ENCODE measurements at places on chromosomes 2 and 18.

GRCh38 chr2:145041706-145042105, 521.8 kb upstream of the ZEB2 start:
- no peak for DNase-seq

GRCh38 chr2:221215487-221215886, 356.6 kb downstream of the EPHA4 start:
- DNase-seq = no peak

DNA sequence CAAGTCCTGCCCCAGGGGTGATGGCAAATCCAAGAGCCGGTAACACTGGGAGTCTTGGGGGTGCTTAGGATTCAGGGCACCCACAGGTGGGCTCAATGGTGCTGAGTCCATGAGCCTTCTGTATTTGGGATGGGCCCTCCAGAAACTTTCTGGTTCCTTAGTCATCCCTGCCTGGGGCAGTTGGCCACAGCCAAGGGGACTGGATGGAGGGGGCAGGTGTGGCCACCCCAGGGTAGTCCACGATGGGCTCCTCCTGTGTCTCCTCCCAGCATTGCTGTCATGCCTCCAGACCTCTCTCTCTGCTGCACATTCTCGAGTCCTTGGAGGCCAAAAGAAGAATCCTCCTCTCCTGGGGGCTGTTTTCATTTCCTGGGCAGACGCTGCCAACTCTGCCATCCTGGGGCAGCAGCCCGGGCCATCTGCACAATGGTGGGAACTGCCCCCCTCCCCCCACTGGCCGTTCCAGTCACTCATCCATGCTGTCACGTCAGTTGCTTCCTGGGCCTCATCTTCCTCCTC, 158.0 kb upstream of the TWIST2 start:
- DNase-seq = no peak

- peak; percentile 32 for DNase-seq
Measured at GRCh38 chr2:222427646-222428301, 3.4 kb downstream of the SGPP2 start.

GRCh38 chr18:46480226-46480625, 176.8 kb downstream of the LOXHD1 start:
- DNase-seq = no peak

- DNase-seq = no peak
Measured at GRCh38 chr2:109284826-109285225, 155.8 kb downstream of the SH3RF3 start.

GRCh38 chr18:12656605-12656937, 1.3 kb downstream of the SPIRE1 start:
- no peak for DNase-seq

DNA sequence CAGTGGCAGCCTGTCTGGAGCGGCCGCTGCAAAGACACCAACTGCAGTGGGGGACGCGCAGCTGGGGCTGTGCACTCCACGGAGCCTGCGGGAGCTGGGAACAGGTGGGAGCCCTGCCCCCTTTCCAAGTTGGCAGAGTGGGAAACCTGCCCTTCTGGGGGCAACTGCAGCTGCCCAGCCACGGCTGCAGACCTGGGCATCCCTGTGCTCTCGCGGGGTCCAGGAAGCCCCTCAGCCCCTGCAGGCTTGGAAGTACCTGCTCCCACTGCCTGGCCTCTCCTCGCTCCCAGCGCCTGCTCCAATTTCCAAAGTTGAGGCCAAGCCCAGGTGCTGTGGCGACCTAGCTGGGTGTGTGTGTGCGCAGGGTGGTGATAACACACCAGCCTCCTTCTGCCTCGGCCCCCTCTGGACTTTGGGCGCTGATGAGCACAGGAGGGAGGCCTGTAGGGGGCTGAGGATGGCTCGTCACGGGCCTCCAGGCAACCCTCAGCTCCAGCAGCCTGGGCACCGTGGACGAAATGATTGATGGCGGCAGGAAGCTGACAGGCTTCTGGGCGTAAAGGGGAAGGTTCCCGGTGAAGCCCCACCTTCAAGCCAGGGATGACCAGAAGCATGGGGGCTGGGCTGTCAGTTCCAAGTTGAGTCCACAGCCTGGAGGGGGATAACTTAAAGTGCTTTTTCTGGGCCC, 76.9 kb downstream of the PTPN4 start:
- no peak for DNase-seq

DNA sequence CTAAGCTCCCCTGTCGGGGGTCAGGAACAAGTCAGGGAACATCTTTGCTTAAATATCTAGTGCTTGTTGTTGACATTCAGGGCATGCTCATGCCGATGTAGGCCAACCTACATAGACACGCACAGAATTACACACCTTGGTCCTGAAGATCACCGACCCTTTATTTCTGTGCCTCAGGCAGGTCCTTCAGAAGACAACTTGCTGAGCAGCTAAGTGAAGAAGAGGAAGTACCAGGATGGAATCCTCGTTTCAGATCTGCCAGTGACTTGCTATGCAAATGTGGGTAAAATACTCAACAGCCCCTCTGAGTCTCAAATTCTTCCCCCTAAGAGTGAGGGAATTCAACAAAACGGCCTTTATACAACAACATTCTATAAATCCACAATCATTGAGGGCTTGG, 494.7 kb downstream of the BCL11A start:
- no peak for DNase-seq

GRCh38 chr2:129464036-129464435, 515.4 kb upstream of the RAB6C start:
- DNase-seq = no peak

GRCh38 chr2:231926761-231927565, 767 bp upstream of the NPPC start:
- DNase-seq = peak; percentile 9

- peak; percentile 31 for DNase-seq
Measured at GRCh38 chr2:88561646-88562388, 65.4 kb downstream of the EIF2AK3 start.

DNA sequence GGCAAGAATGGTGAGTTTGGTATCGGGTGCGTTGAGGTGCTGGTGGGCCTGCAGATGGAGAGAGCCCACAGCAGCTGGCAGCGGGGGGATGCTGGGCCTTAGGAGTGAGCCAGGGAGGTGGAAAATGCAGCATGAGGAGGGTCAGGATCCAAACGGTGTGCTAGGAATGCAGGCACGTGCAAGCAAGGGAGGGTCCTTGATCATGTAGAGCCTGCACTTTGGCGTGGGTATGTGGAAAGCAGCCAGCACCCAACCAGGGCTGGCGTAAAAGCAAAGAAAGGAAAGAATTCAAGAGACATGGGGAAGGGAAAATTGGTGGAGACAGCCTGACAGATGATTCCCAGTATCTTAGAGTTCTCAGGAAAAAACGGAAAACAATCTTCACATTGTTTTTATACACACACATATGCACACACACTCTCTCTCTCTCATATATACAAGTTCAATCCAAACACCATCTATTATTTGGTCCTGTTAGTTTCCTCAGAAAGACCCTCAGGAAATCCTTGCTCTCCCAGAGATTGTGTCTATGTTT, 46.3 kb downstream of the LTBP1 start:
- no peak for DNase-seq

DNA sequence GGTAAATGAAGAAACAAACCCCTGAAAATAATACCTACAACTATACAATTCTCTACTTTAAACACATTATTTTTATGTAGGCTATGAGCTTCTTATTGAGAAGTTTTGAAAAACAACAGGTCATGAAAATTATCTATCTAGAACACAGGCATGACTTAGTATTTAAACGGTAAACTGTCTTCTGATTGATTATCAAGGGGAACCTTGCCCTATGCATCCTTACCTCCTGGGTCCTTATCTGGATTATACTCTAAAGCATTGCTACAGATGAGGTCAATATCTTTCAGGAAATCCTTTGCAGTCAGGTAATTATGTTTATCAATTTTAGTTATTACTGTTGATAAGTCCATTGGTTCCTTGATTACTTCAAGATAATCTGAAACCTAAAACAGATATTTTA, 144.3 kb downstream of the ATAD2B start:
- DNase-seq = no peak

DNA sequence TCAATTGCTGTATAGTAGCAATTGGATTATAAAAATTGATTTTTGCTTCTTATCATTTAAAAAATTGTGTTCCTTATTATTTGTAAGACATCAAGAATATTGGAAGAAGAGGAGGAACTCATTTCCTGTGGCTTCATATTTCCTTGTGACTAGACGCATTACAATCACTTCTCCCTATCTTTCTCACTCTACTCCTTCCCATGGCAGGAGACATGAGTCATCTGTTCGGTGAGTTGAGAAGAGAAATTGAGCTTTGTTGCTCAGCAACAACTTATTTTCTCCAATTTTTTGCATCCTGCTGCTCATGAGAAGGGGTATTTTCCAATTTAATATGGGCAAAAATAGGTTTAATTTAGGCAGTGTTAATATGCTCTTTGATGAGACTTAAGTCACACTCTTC, 1783.9 kb downstream of the SUCLG1 start:
- no peak for DNase-seq

DNA sequence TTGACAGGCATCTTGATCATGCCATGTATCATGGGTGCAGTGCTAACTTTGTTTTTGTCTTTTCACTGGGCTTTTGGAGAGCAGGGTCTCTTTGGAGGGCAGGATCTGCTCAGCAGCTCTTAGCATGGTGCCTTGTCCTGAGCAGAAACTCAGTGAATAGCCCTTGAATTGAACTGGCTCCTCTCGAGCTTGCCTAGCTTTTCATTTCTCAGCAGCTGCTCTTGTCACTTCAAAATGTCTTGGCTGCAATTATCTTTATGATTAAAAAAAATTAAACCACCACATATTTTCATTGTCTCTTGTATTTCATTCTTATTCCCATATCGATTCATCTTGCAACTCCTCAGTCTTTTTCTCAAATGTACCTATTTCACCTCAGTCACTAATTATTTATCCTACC, 50.5 kb downstream of the CCDC85A start:
- DNase-seq = no peak

GRCh38 chr2:33495683-33496082, 19.2 kb downstream of the RASGRP3 start:
- DNase-seq = no peak

- DNase-seq = no peak
Measured at GRCh38 chr2:239444626-239445577, 44.1 kb upstream of the HDAC4 start.

- DNase-seq = no peak
Measured at GRCh38 chr18:52850031-52850560, 510.1 kb downstream of the DCC start.

DNA sequence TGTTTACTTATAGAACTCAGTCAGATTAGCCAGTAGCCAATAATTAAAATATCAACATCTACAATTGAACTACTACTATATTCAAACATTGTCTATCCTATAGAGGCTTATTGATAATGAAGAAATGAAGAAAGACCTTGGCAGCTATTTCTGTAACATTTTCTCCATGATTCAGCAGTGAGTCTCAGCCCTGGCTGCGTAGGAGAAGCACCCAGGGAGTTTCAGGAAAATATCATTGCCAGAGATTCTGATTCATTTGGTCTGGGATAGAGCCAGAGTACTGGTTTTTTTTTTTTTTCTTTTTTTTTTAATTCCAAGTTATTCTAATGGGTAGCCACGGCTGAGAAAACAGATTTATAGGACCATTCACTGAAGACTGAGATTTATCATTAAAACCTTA, 404.8 kb downstream of the TXNL1 start:
- no peak for DNase-seq

- no peak for DNase-seq
Measured at GRCh38 chr2:224181534-224182155, 142.6 kb upstream of the SERPINE2 start.

DNA sequence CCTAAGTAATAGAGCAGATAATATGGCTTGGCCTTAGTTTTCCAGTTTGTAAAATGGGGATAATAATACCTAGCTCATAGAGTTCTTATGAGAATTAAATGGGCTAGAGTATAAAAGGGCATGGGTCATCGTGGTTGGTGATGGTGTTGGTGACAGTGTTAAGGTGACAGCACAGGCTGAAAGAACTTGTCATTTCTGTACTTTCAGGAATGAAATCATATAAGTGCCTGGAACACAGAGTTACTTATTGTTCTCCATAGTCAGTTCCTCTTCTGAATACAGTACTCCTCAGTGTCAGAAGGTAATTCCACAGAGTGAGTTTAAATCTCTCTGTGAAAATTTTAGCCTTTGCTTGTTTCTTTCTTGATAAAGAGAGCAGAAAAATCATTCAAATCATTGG, 42.4 kb downstream of the KIF5C start:
- peak; percentile 31 for DNase-seq

- no peak for DNase-seq
Measured at GRCh38 chr2:231761735-231762134, 19.3 kb downstream of the PDE6D start.

DNA sequence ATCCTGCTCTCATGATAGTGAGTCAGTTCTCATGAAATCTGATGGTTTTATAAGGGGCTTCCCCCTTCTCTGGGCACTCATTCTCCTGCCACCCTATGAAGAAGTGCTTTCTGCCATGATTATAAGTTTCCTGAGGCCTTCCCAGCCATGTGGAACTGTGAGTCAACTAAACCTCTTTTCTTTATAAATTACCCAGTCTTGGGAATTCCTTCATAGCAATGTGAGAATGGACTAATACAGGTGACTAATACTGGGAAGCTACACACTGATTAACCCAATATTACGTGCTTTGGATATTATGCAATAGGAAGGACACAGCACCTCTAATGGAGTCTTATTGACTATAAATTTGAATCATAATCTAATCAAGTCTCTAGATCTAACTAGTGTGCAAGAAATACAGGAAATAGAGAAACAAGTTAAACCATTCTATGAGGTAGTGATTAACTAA, 107.2 kb upstream of the ETAA1 start:
- no peak for DNase-seq

DNA sequence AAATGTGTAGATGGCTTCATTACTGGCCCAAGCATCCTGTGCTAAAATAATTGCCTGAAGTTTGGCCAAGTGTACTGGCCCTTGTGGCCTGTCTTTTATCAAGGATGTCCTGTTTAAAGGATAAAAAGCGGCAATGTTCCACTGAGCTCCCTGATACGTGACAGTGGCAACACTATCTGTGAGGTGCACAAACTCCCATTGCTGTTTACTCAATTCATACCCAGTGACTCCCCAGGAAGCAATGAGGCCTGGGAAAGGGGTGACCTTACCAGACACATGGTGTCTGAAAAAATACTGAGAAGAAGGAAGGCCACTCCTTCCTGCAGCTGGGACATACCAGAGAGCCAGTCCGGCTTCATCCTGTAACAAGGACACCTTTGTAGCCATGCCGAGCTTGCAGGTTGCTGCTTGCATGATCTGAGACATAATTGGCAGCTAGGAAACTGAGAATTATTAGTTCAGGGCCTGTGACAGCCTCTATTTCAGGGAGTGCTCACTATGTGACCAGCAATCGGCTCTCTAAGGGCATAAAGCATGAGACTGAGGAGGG, 198.5 kb upstream of the LRATD1 start:
- no peak for DNase-seq

- DNase-seq = peak; percentile 66
Measured at GRCh38 chr2:126886211-126886915, 12.3 kb upstream of the TEX51 start.

- DNase-seq = peak; percentile 33
Measured at GRCh38 chr18:63505566-63506335, 29.0 kb downstream of the SERPINB5 start.

- DNase-seq = no peak
Measured at GRCh38 chr2:15521641-15522181, 39.4 kb downstream of the NBAS start.

DNA sequence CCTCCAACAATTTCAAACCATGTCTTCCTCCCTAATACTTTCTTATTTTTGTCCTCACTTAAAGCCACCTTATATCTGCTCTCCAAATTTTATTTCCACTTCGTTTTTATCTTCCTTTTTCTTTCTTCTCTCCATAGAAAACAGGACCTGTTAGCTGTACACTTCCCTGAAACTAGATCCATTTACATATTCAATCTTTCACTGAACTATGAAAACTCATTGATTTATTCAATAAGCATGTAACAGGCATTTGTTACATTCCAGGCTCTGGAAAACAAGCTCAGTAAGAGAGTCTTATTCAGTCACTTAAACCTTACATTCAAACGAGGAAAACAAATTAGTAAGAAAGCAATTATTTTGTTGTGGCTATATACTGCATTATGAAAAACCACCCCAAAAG, 1225.3 kb downstream of the SUCLG1 start:
- no peak for DNase-seq

Measured in activated CD4-positive, alpha-beta T cell treated with anti-CD3 and anti-CD28 coated beads, Interleukin-2, amount 50 U/mL, for 16 hours (primary cell).